ENCODE measurements at places on chromosomes 5 and 9. TPM values are rescaled to one million over a fixed set of nuclear protein-coding genes. Genes with fewer than 3 reads are reported as not detected.

DNA sequence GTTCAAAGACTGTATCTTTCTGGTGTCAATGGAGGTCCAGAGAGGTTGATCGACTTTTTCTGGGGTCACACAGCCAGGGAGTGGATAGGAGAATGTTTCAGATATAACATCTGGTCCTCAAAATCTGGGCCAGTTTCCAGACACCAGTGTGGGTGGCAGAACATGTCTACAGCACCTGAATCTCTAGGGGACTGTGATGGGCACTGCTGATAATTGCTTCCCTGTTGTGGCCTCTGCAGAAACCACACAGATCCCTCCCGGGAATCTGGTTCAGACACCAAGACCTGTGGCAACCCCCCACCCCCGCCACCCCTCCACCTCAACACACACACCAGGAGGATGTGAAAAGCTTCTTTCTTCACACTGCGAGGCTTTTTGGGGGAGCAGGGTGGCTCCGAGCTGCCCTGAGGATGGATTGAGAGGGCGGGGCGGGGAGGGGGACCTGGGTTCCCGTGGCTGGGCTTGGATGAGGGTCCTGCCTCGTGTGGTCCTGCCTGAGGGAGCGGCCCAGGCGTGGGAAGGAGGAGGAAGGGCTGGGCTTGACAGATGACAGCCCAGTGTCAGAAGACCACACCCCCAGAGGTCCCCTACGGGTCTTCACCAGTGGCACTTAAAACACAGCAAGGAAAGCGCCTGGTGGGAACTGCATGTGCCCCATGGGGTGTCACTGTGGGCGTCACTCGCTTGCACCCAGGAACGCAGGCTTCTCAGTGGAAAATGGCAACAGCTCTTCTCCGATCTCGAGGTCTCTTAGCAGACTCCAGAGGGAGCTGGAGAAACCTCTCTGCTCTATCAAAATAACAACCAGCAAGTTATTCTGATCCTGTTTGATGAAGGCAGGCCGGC is 55.2 kb downstream of the TRIP13 start:
- DNase-seq: no peak

DNA sequence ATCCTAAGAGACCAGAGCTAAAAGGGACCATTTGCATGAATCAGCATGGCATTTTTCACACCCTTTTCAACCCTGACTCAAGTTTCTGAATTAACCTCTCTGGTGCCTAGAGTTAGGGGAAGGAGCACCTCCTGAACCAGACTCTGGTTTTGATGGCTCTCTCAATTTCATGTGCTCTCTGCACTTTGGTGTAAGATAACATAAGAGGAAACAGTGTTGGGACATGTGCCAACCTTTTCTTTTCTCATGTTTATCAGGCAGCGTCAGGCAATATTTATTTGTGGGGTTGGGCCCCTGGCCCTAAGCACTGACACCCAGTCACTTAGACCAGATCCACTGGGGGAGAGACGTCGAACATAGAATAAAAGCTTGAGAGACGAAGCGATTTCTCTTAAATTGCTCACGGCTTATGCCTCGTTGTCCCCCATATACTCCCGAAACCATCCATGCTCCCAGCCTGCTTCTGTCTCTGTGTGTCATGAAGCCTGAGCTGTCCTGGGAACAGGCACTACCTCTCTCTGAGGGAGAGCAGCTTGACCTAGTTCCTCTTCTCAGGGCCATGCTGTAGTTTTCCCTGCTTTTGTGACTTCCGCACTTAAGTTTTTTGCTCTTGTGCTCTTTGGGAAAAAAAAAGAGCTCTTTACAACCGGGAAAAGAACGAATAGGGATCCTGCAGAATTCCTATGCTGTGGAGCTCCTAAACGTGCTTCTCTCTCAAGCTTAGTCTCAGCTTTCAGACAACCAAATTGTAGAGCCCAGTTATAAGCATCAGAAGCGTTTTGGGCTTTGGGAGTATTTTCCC is 195.7 kb downstream of the NR3C1 start:
- no peak for DNase-seq

DNA sequence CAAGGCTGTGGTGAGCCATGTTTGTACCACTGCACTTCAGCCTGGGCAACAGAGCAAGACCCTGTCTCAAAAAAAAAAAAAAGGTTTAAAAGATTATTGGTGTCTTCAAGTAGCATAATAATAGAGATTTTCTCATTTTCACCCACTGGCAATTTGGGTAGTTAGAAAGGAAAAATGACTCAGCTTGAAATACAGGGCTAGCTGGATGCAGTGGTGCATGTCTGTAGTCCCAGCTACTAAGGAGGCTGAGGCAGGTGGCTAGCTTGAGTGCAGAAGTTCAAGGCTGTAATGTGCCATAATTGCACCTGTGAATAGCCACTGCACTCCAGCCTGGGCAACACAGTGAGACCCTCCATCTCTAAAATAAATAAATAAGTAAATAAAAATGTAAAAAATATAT is 111.1 kb downstream of the ARRDC3 start:
- no peak for DNase-seq

- DNase-seq: peak; percentile 57
These were observed 498.1 kb upstream of the TNC start for GRCh38 chr9:115615821-115616665.

DNA sequence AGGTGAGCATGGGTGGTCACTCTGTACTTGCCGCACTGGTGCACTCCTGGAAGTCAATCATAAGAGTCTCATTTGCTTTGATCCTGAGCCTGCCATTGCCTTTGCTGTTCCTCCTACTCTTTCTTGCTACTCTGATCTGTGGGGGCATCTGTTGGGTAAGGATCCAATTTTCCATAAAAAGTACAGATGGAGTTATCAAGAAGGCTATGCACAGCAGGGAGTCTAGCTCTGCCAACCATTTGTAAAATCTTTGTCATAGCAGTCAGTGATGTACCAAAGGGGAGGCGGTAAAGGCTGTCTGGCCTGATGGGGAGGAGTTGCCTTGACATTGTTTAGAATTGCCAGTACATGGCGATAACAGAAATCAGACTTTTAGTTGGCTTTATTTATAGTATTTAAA is 109.0 kb upstream of the PLPPR1 start:
- no peak for DNase-seq

GRCh38 chr5:140145818-140146522 is 20.2 kb downstream of the IGIP start:
- no peak for DNase-seq

- DNase-seq: no peak
These were observed 293.0 kb downstream of the CDH12 start for GRCh38 chr5:22560147-22560546.

DNA sequence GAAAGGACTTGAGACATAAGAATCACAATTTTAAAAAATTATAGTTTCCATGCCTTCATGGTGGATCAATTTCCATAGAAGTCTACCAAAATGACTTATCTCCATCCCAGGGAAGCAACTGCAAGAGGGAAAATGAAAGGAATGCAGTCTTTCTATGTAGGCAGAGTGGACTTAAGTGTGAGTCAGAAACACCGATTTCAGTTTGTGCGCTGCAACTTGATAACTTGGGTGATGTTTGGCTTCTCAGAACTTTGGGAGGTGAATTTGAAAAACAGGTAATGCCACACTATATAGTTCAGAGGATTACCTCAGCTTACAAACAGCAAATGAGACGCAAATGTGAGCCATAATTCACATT is 708 bp upstream of the CSNK1G3 start:
- DNase-seq: no peak

The TMEM174 gene
- not detected for total RNA-seq

The CCNJL gene
- 35.0 TPM for total RNA-seq

The OR1N1 gene
- not detected for total RNA-seq

The UBE2QL1 gene
- not detected for total RNA-seq

The PTGDS gene
- 13.7 TPM for total RNA-seq
